Nephron progenitor cell (in vitro differentiated cells): ENCODE measurements at places on chromosomes 12 and 14.

DNA sequence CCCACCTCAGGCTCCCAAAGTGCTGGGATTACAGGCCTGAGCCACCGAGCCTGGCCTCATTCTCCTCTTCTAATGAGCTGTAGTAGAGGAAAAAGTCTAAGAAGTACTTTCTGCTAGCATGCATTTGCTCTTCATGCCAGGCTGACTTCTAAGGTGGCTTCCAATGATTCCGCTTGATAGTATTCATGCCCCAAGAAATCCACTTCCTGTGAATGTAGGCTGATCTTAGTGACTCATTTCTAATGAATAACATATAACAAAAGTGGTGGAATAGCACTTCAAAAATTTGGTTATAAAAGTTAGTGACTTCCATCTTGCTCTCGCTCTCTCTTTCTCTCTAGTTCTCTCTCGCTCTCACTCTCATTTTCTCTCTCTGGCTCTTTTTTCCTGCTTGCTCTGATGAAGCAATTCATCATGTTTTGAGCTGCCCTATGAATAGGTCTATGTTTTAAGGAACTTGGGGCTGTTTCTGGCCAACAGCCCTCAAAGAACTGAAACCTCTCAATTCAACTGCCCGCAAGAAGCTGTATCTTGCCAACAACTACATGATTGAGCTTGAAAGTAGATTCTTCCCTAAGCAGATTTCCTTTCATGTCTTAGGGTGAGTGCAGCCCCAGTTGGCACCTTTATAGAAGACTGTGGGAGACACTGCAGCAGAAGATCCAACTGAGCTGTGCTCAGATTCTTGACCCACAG, 282.9 kb downstream of the RMST start:
- H3K4me1 ChIP-seq: peaks cover 24% of the 10 kb centered on the region
- peaks cover 3% of the 10 kb centered on the region for H3K27me3 ChIP-seq
- H3K27ac ChIP-seq: peak overlapping the region; percentile 70
- no peak overlapping the region for H3K4me3 ChIP-seq
- DNase-seq: no peak
- no peaks in the 10 kb centered on the region for H3K36me3 ChIP-seq

DNA sequence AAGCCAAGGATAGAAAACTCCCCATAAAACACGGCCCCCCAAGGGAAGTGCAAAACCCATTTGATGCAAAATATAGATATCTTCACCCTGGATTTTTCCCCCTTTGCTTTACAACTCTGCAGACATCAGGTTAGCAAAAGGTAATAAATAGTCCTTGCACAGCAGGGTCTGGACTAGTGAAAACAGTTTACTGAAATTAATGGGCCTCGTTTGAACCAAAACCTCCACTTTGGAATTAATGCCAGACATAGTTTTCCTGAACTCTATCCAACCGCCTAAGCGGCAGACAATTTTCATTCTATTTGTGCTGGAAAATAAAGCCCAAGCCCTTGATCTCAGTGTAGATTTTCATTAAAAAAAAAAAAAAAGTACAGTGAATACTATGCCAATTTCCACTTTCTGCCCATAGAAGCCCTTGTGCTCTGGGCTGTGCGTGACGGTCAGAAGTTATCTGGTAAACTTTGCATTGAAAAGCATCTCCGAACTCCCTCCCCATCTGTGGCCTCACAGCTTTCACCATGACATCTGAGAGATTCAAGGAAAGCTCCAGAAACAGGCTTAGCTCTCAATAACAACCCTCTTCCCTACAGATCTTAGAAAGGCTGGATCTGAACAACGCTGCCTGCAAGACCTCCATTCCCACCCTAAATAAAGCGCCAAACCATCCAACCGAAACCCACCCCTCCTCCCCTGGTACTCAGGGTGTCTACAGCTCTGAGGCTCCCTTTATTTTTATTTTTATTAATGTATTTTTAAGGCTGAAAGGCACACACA, 11.0 kb upstream of the IRF2BPL start:
- no peak for DNase-seq
- H3K36me3 ChIP-seq: no peaks in the 10 kb centered on the region
- peaks cover 5% of the 10 kb centered on the region for H3K27me3 ChIP-seq
- peaks cover 98% of the 10 kb centered on the region for H3K4me1 ChIP-seq
- peak overlapping the region; percentile 72 for H3K4me3 ChIP-seq

GRCh38 chr14:61838661-61839245, 76.5 kb downstream of the SNAPC1 start:
- DNase-seq: no peak
- H3K27me3 ChIP-seq: peaks cover 17% of the 10 kb centered on the region
- no peaks in the 10 kb centered on the region for H3K36me3 ChIP-seq
- no peak overlapping the region for H3K27ac ChIP-seq
- no peak overlapping the region for H3K4me3 ChIP-seq

- no peaks in the 10 kb centered on the region for H3K27me3 ChIP-seq
- no peak for DNase-seq
- peaks cover 6% of the 10 kb centered on the region for H3K4me1 ChIP-seq
- no peak overlapping the region for H3K27ac ChIP-seq
Observed at GRCh38 chr14:89842837-89843236, 111.7 kb downstream of the EFCAB11 start.

GRCh38 chr12:105846331-105846730, 292.4 kb downstream of the NUAK1 start:
- no peak for DNase-seq
- H3K4me1 ChIP-seq: peaks cover 7% of the 10 kb centered on the region
- no peaks in the 10 kb centered on the region for H3K27me3 ChIP-seq
- no peak overlapping the region for H3K27ac ChIP-seq

DNA sequence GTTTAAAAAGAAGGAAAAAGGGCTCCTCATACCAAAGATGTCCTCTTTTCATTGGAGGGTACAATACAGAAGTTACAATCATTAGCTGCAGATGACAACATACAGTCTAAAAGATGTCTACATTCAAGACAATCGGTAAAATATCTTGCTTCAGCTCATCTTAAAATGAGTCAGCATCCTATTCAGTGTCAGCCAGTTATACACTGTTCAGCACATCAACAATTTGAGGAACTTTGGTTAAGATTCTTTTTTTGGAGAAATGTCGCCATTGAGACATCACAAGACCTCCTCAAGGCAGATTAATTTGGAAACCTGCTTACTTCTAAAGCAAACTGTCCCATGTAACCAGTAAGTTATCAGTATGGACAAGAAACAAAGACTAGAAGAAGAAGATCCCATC, 100.7 kb upstream of the SLC38A4 start:
- no peak for DNase-seq
- H3K36me3 ChIP-seq: no peaks in the 10 kb centered on the region
- no peak overlapping the region for H3K4me3 ChIP-seq
- peaks cover 6% of the 10 kb centered on the region for H3K27me3 ChIP-seq
- H3K27ac ChIP-seq: no peak overlapping the region

- no peaks in the 10 kb centered on the region for H3K36me3 ChIP-seq
- H3K27me3 ChIP-seq: no peaks in the 10 kb centered on the region
- H3K4me1 ChIP-seq: peaks cover 18% of the 10 kb centered on the region
- H3K4me3 ChIP-seq: no peak overlapping the region
- DNase-seq: no peak
Observed at GRCh38 chr14:80164991-80165721, 46.1 kb downstream of the DIO2 start.

GRCh38 chr12:14417715-14418114, 52.2 kb downstream of the ATF7IP start:
- H3K4me3 ChIP-seq: peak overlapping the region; percentile 80
- H3K36me3 ChIP-seq: peaks cover 60% of the 10 kb centered on the region
- peak; percentile 54 for DNase-seq

- H3K4me1 ChIP-seq: peaks cover 4% of the 10 kb centered on the region
- no peak for DNase-seq
- peaks cover 4% of the 10 kb centered on the region for H3K27me3 ChIP-seq
Observed at GRCh38 chr12:104421343-104421742, 35.4 kb upstream of the CHST11 start.

GRCh38 chr12:70365398-70365647, 767 bp upstream of the KCNMB4 start:
- DNase-seq: no peak
- H3K4me1 ChIP-seq: peaks cover 21% of the 10 kb centered on the region
- H3K4me3 ChIP-seq: peak overlapping the region; percentile 81
- H3K27ac ChIP-seq: no peak overlapping the region
- no peaks in the 10 kb centered on the region for H3K36me3 ChIP-seq

DNA sequence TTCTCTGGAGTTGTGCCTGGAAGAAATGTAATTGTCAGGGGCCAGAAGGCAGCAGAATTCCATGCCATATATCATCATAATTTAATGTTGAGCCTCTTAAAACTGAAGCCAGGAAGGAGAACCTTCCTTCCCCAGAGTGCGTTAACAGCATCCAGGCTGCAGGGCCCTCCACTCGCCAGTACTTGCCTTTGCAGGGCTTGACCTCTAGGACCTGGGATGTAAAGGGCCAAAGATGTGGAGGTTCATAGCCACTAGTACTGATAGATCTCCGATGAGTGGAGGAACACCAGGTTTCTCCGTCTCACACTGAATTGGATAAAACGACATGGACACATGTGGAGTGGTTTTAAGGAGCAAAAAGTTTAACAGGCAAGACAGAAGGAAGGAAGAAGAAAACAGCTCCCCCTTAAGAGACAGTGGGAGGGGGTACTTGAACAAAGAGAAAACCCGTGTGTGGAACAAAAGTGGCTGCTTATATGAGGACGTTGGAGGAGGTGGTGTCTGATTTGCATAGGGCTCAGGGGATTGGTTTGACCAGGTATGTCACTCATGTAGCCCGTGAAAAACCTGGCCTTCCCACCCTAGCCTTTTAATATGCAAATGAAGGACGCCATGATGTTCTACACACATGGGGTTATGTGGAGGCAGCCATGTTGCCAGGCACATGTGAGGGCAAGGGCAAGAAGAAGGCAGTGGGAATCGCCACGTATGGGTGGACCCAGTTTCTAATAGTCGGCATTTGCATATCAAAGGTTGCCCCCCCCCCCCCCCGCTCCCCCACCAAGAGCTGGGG, 38.8 kb upstream of the WSCD2 start:
- H3K27ac ChIP-seq: no peak overlapping the region
- no peak for DNase-seq
- peaks cover 45% of the 10 kb centered on the region for H3K27me3 ChIP-seq
- no peaks in the 10 kb centered on the region for H3K36me3 ChIP-seq

DNA sequence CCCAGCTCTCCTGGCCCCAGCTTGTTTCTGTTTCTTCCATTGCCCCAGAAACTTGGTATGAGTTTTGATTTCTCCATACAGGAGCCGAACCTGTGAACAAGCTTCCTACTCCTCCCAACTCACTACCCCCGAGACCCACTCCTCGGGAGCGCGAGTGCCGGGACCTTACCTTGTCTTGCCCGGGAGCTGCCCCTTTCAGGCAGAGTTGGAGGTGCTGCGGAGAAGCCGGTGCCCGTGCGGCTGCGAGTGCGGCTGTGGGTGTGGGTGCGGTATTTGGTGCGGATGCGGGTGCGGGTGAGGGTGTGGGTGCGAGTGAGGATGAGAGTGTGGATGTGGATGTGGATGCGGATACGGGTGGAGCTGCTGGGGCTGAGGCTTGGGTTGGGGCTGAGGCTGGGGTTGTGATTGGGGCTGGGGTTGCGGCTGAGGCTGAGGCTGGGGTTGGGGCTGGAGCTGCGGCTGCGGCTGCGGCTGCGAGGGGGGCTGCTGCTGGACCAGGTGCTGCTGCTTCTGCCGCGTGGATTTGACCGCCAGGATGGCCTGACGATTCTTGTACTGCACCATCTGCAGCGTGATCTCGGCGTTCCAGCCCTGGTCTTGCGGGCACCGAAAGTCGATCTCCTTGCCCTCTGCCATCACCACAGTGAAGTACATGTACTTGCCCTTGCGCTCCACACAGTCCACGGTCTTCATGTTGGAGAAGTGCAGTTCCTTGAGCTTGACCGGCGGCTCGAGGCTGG, 1.1 kb downstream of the PHLDA1 start:
- peaks cover 54% of the 10 kb centered on the region for H3K4me1 ChIP-seq
- H3K27me3 ChIP-seq: no peaks in the 10 kb centered on the region
- peak; percentile 40 for DNase-seq
- H3K36me3 ChIP-seq: peaks cover 43% of the 10 kb centered on the region

DNA sequence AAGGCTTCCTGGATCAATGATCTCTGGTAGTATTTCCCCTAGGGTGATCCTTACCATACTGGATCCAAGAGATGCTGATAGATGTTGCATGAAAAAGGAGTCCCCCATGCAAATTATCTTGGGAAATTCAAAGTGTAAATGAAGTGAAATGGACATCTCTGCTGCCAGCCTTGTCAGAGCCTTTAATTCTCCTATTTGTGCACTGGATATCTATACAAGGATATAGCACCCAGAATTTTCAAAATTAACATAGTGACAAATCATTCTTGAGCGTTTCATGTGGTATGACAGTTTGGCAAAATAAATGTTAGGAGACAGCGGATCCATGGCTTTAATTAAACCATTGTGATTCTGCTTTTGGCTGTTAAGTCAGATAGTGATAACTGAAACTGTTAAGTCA, 260.9 kb downstream of the KSR2 start:
- H3K27ac ChIP-seq: no peak overlapping the region
- H3K4me1 ChIP-seq: no peaks in the 10 kb centered on the region
- H3K4me3 ChIP-seq: no peak overlapping the region
- peaks cover 19% of the 10 kb centered on the region for H3K27me3 ChIP-seq
- no peaks in the 10 kb centered on the region for H3K36me3 ChIP-seq
- DNase-seq: no peak

- no peak overlapping the region for H3K4me3 ChIP-seq
- H3K27me3 ChIP-seq: no peaks in the 10 kb centered on the region
- no peak for DNase-seq
- H3K27ac ChIP-seq: no peak overlapping the region
- H3K4me1 ChIP-seq: peaks cover 31% of the 10 kb centered on the region
- peaks cover 20% of the 10 kb centered on the region for H3K36me3 ChIP-seq
Observed at GRCh38 chr12:12502815-12503151, 59.9 kb downstream of the DUSP16 start.

DNA sequence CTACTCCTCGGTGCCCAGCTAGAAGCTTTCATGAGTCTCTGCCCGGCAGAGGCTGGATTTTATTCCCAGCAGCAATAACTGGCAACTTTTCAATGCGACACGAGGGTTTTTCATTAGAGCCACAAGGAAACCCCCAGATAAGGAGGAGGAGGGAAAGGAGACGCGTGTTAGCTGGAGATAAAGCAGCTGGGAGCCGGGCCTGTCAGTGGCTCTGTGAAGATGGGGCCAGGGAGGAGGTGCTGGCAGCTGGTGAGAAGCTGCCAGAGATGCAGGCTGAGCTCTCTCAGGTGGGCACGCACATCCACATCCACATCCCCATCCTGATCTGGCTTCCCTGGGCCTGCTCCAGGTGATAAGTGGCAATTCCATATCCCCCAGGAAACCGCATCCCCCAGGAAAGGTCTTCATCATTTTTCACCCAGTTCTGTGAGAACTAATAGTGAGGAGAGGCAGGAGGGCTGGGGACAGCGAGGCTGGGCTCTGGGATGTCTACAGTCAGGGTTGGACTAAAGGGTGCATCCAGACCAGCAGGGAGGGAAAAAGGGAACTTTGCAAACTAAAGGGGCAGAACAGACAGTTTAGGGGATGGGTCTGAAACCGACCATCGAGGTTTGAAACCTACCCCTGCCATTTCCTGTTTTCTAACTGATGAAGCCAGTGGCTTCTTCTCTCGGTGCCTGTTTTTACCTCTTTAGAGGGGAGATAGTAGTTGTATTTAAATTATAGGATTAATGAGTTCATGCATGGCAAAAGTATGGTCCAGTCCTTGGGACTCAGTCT, 413.2 kb downstream of the DPF3 start:
- H3K36me3 ChIP-seq: no peaks in the 10 kb centered on the region
- peaks cover 62% of the 10 kb centered on the region for H3K4me1 ChIP-seq
- DNase-seq: no peak
- no peaks in the 10 kb centered on the region for H3K27me3 ChIP-seq
